Omental fat pad (tissue), 4 donors: ENCODE measurements at places on chromosomes 6 and 20. TPM values are rescaled to one million over a fixed set of nuclear protein-coding genes. Genes with fewer than 3 reads are reported as not detected.
A peak's percentile ranks its signal among the peaks of the same experiment; 100 is the strongest.

DNA sequence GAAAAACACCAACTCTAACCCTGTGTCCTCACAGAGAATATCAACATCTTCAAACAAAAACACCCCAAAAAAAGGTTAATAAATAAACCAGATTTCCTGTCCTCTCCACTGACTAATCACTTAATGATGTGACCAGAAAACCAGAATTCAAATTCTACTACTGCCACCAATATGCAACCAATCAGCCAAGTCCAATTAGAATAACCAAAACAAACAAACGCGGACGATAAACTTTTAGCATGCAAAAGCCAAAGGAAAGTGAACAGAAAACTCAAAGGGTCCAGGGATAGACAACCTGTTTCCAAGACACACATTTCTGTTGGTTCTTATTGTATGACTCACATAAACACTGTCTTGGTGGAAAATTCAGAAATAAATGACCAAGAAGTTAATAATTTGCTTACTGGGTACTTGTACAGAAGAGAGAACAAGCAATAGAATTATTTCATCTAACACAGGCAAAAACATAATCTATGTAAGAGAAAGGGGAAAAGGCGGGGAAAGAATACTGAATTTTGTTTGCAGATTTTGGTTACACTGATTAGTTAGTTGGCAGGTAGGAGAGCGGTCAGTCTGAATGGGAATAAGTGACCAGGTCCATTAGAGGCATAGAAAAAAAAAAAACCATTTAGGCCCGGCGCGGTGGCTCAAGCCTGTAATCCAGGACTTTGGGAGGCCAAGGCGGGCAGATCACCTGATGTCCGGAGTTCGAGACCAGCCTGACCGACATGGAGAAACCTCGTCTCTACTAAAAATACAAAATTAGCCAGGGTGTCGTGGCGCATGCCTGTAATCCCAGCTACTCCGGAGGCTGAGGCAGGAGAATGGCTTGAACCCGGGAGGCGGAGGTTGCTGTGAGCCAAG, 34.1 kb downstream of the HFE start:
- no peak for DNase-seq

GRCh38 chr6:30955367-30956042, 14.7 kb downstream of the MUCL3 start:
- DNase-seq: no peak

DNA sequence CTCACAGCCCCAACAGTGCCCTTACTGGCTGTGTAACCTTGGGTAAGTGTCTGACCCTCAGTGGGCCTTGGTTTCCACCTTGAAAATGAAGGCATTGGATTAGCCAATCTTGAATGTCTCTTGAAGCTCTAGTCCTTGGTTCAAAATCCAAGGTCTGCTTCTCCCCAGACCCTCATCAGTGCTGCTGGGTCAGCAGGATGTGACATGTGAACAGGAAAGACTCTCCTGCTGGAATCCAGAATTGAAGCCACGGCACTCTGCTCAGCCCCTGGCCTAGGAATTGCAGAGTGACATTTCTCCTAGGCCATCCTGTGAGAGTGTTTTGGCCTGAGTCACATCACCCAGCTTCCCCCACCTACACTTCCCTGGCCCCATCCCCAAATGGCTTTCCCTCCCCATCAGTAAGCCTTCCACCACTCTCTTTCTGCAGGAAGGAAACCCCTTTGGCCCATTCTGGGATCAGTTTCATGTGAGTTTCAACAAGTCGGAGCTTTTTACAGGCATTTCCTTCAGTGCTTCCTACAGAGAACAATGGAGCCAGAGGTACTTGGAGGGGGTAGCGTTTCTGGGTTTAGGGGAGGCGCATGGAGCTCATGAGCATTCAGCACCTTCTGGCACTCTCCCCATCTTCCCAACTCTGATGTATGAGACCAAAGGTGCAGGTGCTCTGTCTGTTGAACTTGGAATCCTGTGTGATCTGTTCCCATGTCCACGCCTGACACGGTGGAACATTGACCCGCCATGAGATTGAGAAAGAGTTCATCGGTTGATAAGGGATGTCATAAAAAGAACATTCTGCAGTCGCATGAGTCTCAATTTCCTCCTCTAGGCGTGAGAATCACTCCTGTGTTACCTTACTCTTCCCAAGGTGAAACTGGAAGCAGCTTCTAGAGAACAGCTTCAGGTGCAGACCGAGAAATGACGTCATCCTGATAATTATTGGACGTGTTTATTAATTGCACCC, 8.8 kb downstream of the POFUT1 start:
- DNase-seq: no peak

GRCh38 chr20:45798935-45799642, 7.3 kb downstream of the DNTTIP1 start:
- DNase-seq: no peak

GRCh38 chr20:13671916-13672378, 33.2 kb upstream of the TASP1 start:
- no peak for DNase-seq

GRCh38 chr20:59015812-59016711, 3.2 kb upstream of the TUBB1 start:
- DNase-seq: no peak

DNA sequence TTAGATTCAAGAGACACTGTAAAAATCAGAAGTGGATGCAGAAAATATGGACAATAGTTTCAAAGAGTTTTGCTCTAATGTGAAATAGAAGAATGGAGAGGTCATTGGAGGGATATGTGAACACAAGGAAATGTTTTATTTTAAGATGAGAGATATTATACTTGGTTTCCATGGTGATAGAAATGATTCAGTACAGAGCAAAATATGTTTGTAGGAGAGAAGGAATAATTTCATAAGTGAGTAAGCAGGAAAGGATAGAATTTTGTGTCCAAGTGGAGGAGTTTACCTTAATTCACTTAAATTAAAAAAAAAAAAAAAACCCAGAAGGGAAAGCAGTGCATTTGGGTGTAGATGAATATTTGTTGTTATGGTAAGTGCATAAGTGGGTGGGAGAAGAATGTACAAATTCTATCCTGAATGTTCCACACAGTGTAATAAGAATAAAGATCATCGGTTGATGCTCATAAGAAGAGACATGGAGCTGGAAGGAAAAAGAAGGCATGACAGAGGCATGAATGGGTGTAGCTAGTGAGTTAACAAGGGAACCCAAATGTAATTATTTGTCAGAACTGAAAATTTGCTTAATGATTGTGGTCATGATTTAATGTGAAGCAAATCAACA, 688.9 kb upstream of the GJE1 start:
- DNase-seq: no peak

DNA sequence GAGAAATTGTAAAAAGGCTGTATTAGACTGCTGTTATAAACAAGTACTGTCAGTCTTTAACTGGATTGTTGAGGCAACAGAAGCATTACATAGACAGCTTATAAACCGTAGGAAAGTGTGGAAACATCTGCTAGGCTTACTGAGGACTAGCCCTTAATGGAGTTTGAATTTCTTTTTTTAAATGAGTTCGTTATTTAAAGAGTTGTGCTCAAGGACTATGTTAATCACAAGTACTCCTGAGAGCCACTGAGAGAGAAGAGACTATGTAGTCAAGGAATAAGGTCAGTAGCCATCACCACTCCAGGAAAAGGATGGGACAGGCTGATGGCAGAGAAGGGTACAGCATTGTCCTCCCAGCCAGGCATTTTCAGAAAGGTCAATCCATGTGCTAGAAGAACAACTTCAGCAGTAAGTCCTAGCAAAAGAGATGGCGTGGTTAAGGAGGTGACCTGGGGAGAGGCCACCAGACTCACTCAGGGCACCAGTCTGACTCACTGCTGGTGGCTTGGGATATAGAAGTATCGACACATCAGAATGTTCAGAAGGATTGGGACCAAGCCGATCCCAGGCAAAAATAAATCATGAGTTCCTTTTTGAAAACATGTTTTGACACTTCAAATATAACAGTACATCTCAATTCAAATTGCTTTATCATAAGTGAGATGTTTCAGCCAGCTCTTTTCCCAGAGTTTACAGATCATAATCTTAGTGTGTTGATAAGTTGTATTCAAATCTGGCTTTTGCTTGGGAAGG, 6.4 kb downstream of the RPS12 start:
- DNase-seq: no peak

GRCh38 chr6:102038964-102039363, 645.5 kb downstream of the GRIK2 start:
- DNase-seq: no peak

DNA sequence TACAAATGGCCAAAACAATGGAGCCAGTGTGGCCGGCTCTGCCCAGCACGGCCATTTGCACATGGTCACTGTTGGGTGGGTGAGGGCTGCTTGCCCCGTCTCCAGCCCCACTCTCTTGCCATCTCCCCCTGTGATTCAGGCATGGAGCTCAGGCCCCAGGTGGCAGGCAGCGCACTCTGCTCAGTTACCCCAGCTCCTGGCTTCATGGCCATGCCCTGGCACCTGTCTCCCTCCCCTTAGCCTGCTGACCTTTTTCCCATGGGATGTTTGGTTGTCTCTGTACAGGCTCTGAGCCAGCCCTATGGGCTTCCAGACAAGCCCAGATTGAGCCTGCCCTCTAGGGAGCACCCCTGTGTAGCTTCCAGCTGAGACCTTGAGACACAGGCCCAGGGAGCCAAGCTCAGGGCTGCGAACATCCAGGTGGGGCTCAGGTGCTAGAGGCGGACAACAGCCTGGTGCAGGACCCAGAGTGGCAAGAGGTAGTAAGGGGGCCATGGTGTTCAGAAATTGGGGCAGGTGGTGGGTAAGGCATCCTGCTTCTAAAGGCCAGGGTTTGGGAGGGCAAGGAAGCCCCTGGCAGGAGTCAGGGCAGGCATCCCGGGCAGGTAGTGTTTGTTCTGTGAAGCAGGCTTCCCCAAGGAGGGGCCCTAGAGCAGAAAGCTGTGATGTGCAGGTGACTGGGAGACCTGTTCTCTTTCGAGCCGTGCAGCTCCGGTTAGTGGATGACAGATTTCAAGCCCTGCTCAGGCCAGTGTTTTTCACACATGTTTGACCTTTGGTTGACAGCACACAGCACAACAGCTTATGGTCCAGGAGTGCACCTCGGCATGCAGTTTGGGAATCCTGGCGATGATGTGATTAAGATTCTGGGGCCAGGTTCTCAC, 17.7 kb downstream of the SYNJ2 start:
- DNase-seq: no peak

DNA sequence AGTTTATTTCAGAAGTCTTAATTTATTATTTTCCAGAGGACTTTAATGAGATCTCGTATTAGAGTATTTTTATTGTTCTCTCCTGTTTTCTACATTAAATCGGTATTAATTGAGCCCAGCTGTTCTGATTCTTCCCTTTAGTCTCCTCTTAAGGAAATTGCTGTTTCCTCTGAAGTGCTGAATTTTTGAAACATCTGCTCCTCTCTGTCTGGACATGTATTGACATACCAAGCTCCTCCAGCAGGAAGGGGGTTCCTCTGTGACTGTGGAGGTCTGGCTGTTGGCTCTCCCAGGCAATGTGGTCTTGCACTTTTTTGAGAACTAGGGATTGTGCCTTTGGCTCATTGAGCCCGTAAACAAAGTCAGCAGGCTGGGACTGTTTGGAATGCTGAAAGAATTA, 74.9 kb downstream of the MAP3K4 start:
- DNase-seq: no peak

- no peak for DNase-seq
Observed at GRCh38 chr20:25389858-25390537, 637 bp downstream of the ABHD12 start.

GRCh38 chr20:58481481-58482021, 33.6 kb downstream of the APCDD1L start:
- no peak for DNase-seq

DNA sequence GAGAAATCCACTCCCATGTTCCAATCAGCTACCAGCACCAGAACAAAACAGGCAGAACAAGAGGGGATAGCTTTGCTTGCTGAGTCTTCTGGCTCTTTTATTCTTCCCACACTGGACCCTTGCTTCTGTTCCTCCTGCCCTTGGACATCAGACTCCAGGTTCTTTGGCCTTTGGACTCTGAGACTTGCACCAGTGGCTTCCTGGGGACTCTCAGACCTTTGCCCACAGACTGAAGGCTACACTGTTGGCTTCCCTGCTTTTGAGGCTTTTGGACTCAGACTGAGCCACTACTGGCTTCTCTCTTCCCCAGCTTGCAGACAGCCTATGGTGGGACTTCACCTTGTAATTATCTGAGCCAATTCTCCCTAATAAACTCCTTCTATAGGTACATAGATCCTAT, 142.4 kb upstream of the RIN2 start:
- DNase-seq: no peak

GRCh38 chr6:6686748-6687601, 98.5 kb downstream of the LY86 start:
- peak; percentile 44 for DNase-seq

- DNase-seq: no peak
Observed at GRCh38 chr6:43842231-43842794, 72.3 kb downstream of the VEGFA start.

DNA sequence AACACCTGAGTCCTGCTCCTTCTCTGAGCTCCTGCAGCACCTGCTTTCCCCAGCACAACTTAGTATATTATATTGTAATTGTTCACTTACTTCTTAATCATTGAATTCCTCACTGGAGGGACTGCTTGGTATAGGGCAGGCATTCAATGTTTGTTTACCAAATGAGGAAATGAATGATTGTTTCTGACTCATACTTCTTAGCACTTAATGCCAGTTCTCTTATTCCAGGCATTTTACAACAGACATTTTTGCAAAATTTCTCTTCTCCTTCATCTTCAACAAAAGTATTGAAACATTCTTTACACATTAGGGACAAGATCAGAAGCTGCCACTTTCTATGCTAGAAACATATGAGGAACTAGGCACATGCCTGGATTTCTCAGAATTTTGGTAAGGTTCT, 119.4 kb downstream of the TBX18 start:
- DNase-seq: no peak

Gene MYCT1
- 65.6 TPM for total RNA-seq

Gene ELOVL4
- 0.50 TPM for total RNA-seq

Gene REM1
- 1.6 TPM for total RNA-seq

Gene SSTR4
- not detected for total RNA-seq

Gene HDGFL1
- total RNA-seq: not detected

Gene SPATS1
- not detected for total RNA-seq

Gene NKX2-4
- not detected for total RNA-seq

Gene PROKR2
- total RNA-seq: not detected

Gene SNAI1
- total RNA-seq: 3.3 TPM

Gene TSHZ2
- total RNA-seq: 83.5 TPM

Gene HFE
- 7.7 TPM for total RNA-seq

Gene DOK5
- 1.9 TPM for total RNA-seq

Gene EFCAB8
- total RNA-seq: 0.24 TPM
